ENCODE measurements at places on chromosomes 3 and 15.
A peak's percentile ranks its signal among the peaks of the same experiment; 100 is the strongest.

- peak; percentile 47 for DNase-seq
Measured at GRCh38 chr3:44114142-44114541, 127.5 kb upstream of the TOPAZ1 start.

DNA sequence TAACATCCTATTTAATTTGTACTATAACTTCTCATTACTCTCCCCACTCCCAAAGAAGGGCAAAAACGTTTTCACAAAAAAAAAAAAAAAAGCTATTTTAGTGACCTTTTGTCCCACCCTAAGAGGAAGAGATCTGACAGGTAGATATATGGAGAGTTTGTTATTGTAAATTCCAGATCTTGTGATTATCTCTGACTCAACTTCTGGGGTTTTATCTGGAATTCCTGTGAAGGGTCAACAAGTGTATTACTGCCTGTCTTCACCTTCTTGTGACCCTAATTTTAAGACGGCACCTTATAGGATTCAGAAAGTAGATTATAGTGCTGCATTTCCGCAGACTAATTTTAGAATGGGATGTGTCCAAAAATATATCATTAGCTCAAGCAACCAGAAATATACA, 205.9 kb upstream of the CDIN1 start:
- DNase-seq, result no peak

- DNase-seq, result peak; percentile 3
Measured at GRCh38 chr3:197828-198491, 1.4 kb downstream of the CHL1 start.

- DNase-seq, result no peak
Measured at GRCh38 chr15:28895146-28895545, 9.4 kb downstream of the APBA2 start.

DNA sequence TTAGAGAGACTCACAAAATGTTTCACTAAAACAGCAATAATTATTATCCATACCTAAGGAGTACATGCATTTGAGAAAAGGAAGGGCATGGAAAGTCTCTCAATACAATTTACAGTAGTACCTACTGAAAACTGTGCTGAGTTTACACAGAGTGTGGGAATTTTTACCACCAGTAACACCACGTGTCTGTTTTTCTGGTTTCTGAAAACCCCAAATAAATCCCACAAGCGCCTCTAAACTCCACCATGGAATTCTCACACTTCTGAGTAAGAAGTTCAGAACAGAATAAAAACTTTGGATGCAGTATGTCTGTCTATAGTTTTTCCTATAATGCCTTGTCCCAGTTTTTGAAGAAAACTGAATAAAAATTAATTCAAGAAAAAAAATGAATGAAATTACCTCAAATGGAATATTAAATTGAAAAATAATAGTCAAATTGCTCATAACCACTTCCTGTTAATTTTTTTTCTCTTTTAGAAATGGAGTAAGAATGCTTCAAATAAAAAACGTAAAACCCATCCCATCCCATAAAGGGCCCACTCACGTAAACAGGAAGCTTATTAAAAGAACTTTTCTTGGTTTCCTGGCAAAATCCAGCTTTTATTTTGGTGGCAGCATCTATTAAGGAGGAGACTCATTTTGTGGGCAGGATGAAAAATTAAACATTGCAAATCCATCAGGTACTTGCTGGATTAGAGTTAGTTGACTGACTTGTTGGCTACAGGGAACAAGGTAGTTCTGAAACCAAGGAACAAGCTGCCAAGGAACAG, 378.1 kb downstream of the TIGIT start:
- no peak for DNase-seq

DNA sequence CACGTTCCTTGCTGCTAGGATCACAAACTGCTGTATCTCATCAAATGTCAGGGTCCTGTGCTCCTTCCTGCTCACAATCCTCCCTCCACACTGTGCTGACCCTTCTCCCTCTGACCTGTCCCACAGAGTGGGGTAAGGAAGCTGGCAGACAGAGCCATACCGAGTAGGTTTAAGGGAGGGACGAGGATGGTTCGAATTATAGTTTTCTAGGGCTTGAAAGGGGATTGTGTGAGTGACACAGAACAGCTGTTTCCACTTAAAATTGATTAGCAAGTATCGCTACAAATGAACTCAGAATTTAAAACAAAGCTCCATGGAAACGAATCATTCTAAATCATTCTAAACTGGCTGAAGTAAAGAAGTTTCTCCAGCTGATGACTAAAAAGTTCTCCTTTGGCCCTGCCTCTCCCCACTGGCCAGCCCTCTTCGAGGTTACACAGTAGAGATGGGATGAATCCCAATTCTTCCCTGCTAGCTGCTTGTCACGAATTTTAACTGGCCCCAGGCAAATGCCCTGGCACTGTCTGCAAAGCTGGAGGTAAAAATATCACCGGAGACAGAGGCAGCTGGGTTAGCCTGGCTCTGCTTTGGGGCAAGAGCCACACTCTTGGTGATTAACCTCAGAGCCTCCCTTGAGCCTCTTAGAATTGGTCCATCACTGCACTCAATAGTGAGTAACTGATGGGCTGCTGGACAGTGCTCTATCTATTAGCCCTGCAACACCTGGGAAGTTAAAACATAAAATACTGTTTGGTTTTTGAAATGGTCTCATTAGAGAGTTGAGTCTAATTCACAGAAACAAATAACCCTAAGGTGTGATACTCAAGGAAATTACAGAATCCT, 194.9 kb downstream of the CHST2 start:
- DNase-seq, result peak; percentile 57

- no peak for DNase-seq
Measured at GRCh38 chr3:172009803-172010202, 29.6 kb upstream of the FNDC3B start.

DNA sequence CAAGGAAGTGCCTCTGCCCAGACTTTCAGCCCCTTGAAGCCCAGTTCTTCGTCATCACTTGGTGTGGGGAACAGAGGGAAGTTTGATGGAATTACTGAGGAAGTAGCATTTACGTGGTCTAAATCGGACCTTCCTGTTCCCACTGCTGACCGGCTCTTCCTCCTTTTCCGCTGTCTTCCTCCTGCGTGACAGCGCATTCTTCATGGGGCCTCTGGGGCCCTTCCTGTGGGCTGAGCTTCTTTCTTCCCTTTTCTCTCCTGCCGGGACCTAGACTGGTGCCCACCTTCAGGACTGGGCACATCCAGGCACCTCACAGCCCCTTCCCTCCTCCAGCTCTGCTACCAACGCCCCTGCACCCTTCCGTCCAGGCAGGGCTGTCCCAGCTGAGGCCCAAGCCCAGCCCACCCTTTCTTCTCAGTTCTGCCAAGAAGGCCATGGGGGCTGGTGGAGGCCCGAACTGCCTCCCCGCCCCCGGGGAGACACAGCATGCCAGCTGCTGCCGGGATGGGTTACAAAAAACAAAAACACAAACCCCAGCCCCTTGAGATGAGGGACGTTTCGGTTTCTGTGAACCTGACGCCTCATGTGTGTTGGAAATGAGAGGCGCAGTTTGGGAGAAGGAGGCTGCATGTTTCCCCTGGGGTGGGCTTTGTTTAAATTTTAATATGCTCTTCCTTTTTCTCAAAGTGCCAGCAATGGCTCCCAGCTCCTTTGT, 19.1 kb downstream of the ZNF710 start:
- no peak for DNase-seq

DNA sequence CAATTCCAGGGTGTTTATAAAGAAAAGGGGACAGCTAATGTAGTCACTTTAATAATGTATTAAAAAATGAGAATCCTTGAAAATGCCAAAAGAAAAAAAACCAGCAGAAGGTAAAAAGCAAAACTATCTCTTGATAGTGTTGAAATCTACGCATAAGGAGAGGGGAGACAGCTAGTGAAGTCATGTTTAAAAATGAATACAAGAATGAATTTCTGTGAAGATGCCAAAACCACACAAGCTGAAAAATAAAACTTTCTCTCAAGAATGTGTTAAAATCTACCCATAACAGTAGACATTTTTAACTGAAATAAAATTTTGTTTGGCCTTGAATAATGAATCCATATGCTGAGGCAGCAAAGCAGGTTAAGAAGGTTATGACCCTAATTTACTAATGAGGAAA, 42.2 kb upstream of the TMEM108 start:
- no peak for DNase-seq

DNA sequence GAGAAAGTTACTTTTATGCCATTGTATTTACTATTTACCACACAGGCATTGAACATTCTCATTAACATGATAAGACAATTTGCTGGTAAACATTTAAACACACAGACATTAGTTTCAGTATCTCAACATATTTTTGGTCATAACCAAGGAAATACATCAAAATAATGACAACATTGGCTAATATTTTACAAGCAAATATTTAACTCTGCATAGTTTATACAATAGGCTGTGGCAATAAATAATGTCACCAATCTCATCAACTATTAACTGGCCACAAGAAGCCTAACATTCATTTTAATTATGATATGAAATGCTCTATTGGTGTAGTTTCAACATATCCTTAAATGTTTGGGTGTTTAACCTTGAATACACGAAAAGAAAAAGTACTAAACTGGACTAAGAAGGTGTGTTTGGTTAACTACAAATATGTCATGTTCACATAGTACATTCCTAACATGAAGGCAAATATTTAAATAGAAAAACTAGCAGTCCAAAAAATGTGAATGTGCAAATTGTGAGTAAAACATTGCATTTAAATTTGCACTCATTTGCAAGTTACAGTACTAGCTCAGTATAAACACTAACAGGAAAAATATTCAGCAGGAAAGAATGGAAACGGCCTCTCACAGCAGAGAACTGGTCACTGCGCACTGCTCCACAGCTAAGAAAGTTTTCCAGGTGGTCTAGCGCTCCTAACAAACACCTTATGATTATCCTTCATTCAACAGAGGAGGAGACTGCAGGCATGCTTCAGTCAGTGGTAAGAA, 106.6 kb downstream of the GLDN start:
- DNase-seq, result no peak

DNA sequence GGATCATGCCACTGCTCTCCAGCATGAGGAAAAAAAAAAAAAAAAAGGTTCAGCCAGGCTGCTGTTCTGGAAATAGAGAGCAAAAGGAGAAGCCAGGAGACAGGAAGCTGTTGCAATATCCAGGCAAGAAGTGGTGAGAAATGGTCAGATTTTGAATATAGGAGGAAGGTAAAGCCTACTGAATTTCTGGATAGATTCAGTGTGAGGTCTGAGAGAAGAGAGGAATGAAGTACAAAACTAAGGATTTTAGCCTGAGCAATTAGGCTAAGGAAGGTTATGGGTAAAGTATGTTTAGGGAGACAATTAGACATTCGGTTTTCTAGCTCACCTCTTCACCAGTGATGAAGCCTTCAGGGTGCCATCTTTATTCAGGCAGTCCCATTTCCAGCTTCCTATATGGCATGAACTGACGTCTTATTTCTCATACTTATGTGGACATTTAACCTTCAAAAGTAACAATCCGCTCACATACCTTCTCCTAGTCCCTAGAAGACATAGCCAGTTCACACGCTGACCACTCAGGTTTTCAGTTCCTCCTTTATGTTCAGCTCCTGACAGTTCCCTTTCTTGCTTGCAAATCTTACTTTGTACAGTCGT, 57.2 kb downstream of the KIF9 start:
- peak; percentile 60 for DNase-seq

- DNase-seq, result no peak
Measured at GRCh38 chr3:30006111-30006510, 600.3 kb upstream of the TGFBR2 start.

- DNase-seq, result peak; percentile 21
Measured at GRCh38 chr15:42349186-42349585, 10.1 kb upstream of the CAPN3 start.

DNA sequence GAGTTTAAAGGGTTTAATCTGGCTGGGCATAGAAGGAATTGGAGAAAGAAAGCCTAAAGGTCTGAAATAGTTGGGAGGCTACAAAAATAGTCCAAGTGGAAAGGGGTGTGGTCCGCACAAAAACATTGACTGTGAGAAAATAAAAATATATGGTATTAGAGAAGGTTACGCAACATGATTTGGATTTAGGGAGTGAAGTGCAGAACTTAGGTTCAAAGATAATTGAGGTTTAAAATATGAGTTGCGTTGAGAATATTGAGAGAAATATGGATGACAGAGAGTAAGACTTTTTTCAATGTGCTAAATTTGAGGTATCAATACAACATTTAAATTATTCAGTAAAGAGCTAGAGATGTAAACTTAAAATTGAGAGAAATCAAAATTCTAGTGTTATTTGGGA, 15.4 kb upstream of the CMC1 start:
- DNase-seq, result no peak

DNA sequence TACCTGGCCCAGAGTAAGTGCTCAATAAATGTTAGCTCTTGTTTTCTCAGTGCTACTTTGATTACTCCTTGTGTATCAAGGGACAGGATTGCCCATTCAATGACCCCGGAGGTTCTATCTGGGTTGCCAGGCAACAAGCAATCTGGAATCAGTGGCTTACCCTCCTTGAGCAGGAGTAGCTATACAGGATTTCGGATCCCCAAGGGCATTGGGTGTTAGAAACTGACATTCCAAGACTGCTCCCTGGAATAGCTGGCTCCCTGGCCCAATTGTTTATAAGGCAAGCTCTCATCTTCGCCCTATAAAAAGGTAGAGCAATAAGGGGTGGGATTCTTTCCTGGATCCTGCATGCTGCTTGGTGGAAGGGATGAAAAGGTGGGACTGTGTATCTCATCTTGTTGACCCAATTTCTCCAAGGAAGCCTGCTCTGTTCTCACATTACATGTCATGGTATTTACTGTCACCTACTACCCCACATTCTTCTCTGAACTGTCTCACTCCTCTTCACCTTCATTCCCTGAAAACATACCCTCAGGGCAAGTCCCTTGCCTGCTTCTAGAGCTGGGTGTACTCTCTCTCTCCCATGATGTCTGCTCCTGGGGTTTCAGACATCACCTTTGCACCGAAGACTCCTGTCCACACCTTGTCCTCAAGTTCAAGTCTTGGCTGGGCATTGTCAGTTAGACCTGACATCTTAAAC, 26.4 kb upstream of the SCN10A start:
- DNase-seq, result no peak

- no peak for DNase-seq
Measured at GRCh38 chr3:129526121-129526900, 2.1 kb upstream of the RHO start.

GRCh38 chr3:17054301-17054981, 169.7 kb downstream of the PLCL2 start:
- no peak for DNase-seq

DNA sequence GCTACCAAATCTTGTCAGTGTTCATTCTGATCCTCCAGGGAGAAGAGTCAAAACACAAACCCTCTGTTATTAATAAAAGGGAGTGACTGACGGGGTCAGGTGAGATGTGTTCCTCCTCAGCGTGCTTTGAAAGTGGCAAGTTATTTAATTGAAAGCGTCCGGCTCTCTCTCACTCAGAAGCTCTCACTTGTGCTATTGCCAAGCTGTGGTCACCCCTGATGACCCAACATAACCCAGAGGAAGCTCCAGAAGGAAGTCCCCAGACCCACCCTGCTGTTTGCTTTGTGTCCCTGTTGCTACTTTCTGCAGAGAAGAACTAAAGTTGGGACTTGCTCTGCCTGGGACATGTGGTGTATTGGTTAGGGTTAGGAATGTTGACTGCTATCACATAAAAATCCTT, 235.6 kb downstream of the EDEM1 start:
- DNase-seq, result no peak

GRCh38 chr15:70523192-70523591, 240.2 kb downstream of the UACA start:
- no peak for DNase-seq

Measured in GM03348 (cell line).